HFFc6 (cell line): ENCODE measurements at places on chromosomes 1 and 21. TPM values are rescaled to one million over a fixed set of nuclear protein-coding genes. Genes with fewer than 3 reads are reported as not detected.

GRCh38 chr1:31154632-31155215 lies 85.0 kb downstream of the NKAIN1 start:
- peak; percentile 55 for DNase-seq

GRCh38 chr1:59298710-59299346 lies 1.9 kb downstream of the FGGY start:
- DNase-seq, result peak; percentile 78

DNA sequence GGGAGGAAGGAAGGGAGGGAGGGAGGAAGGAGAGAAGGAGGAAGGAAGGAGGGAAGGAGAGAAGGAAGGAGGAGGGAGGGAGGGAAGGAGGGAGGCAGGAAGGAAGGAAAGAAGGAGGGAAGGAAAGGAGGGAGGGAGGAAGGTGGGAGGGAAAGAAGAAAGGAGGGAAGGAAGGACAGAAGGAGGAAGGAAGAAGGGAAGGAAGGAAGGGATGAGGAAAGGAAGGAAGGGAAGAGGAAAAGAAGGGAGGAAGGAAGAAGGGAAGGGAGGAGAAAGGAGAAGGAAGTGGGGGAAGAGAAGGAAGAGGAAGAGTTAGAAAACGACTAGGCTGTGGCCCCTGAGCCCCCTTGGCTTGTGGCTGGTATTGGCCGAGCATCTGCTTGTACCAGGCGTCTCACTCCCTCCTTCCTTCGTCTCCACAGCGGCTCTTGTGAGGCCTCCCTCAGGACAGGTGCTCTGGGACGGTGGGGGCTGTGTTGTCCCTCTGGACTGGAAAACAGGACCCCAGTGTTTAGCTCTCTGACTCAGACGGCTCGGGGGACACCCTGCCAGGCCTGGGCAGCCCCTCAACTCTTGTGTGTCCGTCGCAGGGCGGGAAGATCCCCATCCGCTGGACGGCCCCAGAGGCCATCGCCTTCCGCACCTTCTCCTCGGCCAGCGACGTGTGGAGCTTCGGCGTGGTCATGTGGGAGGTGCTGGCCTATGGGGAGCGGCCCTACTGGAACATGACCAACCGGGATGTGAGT lies 36.2 kb upstream of the C1QA start:
- DNase-seq, result no peak

- no peak for DNase-seq
These were observed 27.0 kb downstream of the TGFB2 start for GRCh38 chr1:218371927-218372672.

GRCh38 chr1:168504064-168504837 lies 39.5 kb downstream of the XCL2 start:
- DNase-seq, result peak; percentile 64

DNA sequence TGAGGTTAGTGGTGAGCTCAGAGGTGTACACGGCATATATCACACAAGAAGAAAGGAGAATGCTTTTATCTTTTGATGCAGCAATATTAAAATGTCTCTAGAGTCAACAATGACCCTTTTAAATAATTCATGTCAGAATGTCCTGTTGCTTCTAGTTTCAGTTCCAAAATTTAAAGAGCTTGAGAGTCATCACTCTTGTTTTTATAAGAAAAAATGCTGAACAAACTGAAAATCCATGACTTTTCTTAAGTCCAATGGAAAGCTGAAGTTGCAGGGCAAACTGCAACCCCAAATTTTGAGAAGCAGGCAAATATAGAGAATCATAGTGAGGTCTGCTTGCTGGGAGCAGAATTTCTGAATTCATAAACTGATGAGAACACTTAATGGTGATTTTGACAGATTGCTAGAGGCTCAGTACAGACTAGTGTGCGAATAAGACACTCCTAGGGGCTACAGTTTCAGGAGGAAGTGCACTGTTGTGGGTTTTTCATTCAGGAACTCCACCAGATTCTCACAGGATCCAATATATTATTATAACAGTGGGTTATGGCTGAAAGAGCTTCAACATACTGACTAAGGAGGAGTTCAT lies 135.1 kb downstream of the CLIC6 start:
- DNase-seq, result no peak

DNA sequence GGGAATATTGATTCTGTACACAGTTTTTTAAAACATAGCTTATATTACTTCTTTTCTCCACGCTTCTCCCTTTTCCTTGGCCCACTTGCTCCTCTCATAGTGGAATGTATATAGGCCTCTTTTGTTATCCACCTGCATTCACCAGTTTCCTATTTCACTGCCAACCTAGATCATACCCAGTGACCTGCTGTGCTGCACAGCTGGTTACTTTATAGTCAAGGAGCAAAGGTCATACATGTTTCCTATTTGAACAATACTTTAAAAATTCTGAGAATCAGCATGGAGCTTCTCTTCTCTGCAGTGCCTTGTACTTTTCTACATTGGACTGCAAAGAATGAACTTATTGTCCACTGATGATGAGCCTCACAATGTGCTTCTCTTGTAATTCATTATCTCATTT lies 4.3 kb upstream of the SLC35D1 start:
- DNase-seq, result no peak

GRCh38 chr1:15934211-15935055 lies 41.5 kb downstream of the ZBTB17 start:
- no peak for DNase-seq

GRCh38 chr1:59150577-59151386 lies 146.1 kb upstream of the FGGY start:
- peak; percentile 98 for DNase-seq

- DNase-seq, result no peak
These were observed 69.8 kb upstream of the DNAH14 start for GRCh38 chr1:224859651-224860050.

DNA sequence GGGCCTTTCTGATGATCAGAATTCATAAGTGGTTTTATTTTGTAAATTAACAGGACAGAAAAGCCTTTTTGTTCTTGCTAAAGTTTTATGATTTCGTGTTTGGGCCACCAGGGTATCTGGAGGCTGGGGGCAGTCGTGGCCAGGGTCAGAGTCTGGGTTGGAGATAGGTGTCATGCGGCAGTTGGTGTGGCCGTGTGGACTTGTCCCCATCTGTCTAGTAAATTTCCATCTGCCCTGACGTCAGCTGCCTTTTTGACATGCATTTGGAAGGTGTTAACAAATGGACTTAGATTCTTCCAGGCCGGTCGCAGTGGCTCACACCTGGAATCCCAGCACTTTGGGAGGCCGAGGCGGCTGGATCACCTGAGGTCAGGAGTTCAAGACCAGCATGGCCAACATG lies 56.8 kb downstream of the SKI start:
- no peak for DNase-seq

DNA sequence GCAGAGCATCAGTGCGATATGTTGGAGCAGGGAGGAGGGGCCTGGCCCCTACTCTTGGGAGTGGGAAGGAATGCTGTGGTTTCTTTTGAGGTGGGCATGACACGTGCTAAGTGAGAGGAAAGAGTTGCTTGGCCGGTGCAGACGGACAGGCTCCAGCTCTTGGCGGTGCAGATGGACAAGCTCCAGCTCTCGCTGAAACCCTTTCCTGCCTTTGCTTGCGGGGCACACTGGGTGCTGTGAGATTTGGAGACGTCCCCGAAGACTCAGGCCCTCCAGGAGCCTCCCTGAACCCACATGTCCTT lies 15.9 kb downstream of the PDXK start:
- no peak for DNase-seq

DNA sequence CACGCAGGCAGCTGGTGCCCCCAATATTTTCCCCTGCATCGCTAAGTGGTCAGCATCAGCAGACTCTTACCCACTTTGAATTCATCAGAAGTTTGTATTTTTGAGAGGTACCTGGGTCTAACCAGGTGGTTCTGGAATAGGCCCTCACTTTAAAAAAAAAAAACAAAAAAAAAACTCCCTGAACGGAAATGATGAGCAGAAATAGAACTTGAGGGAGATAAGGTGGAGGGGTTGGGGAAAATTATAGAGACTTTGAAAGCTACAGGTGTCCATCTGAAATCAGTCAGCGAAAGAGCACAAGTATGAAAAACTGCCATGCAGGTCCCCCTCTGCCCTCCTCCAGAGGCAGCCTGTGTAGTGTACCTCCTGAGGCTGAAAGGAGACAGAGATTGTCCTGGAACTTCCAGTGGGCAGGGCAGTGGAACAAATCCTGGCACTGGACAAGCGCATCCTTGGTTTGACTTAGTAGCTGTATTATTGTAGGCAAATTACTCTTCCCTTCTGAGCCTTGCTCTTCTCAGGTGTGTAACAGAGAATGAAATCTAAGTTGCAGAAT lies 1.2 kb downstream of the SLAMF7 start:
- DNase-seq, result no peak

DNA sequence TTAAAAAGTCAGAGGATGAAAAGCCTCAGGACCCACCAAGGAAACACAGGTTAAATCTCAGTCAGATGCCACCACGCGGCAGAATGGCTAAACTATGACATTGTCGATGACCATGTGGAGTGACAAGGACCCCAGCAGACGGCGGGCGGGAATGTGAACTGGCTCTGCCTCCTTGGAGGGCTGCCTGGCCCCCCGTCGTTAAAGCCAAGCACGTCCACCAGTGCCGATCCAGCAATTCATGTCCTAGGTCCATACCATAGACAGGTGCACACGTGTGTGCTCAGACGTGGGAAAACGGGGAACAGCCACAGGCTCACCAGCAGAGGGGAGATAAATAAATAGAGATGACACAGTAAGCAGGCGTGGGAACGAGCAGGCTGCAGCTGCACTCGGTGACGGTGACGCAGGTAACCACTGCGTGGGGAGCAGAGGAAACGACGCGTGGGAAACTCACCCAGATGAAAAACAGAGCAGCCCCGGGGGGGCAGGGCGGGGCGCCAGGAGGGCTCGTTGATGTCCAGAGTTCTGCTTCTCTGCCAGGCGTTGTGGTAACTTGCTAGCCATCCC lies 28.3 kb upstream of the PCBP3 start:
- no peak for DNase-seq

- no peak for DNase-seq
These were observed 105.1 kb downstream of the PCBP3 start for GRCh38 chr21:45748593-45748992.

- DNase-seq, result no peak
These were observed 369.1 kb downstream of the PTBP2 start for GRCh38 chr1:97090725-97091124.

GRCh38 chr1:65196926-65197325 lies 48.9 kb downstream of the AK4 start:
- no peak for DNase-seq

GRCh38 chr1:110856410-110856809 lies 16.5 kb upstream of the CD53 start:
- DNase-seq, result no peak

GRCh38 chr1:109793486-109794318 lies 30.0 kb upstream of the EPS8L3 start:
- peak; percentile 78 for DNase-seq

- DNase-seq, result no peak
These were observed 19.4 kb upstream of the SLC2A5 start for GRCh38 chr1:9088807-9089206.

DNA sequence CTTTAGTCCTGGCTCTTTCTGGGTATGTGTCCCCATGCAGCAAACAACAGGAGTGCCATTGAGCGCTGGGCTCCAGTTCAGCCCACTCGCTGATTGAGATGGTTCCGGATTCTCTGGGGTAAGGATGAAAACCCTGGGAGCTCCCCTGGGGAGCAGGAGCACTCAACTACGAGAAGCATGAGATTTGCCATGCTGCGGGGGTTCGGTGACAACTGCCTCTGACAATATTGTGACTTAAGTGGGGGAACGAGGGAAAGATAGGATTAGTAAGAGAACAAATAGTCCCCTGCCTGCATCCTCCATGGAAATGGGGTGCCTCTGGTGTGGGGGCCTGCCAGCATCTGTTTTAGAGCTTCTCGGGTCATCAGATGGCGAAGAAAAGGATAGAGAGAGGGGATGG lies 123.6 kb upstream of the IPO9 start:
- DNase-seq, result no peak

GRCh38 chr1:45802343-45803298 lies 791 bp upstream of the MAST2 start:
- DNase-seq, result peak; percentile 98

GRCh38 chr1:49351768-49352167 lies 575.1 kb upstream of the BEND5 start:
- no peak for DNase-seq

DNA sequence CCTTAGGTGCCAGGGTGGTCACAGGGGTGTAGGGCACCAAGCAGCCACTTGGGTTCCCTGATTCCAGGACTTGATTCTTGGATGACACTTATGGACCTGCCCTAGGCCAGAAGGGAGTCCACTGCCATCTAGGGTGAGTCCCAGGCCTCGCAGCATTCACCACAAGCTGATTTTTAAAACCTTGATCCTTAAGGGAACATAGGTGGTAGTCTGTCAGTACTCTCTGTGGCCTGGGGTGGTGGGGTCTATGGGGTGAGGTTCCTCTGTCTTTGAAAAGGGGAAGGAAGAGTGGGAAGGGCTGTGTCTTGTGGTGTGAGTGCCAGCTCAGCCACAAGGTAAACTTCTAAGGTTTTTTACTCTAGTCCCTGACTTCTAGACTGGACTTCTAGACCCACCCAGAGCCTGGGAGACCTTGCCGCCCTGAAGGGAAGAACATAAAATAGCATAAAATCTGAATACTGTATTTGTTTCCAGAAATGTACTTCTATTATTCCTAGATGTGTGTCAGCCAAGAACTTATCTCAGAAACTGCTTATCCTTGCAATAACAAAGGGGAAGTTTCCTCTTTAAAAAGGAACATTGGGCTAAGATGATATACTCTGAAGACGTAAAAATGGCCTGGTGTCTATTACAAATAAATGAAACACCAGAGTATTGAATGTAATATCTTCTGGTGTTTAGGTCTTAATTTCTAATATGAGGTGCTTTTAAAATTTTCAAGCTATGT lies 757.3 kb downstream of the LTN1 start:
- peak; percentile 20 for DNase-seq

- no peak for DNase-seq
These were observed 19.3 kb downstream of the TAL1 start for GRCh38 chr1:47212636-47213229.

DNA sequence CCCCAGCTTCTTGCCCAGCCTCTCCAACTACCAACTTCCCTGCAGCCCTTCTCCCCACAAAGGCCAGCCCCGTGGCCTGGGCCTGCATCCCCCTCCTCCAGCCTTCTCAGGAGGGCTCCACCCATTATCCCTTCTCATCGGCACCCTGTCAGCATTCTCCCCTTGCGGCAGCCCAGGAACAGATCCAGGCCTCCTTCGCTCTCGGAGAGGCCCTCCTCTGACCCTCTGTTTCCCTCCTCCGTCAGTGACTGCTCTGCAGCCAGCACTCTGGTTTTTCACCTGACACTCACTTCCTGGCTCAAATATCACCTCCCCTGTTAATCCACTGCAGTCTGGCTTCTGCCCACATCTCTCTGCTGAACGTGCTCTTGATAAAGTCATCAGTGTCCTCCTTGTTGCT lies 17.5 kb downstream of the ADGRB2 start:
- no peak for DNase-seq

- no peak for DNase-seq
These were observed 43.0 kb downstream of the MATN1 start for GRCh38 chr1:30680429-30680828.

Gene MYBPH
- not detected in 3 replicates for total RNA-seq

Gene SLC1A7
- total RNA-seq, result 0.09 TPM in 1 of 3 replicates, not detected in the others

Gene NBPF20
- 2.1 to 2.8 TPM (median 2.7 TPM) in 3 replicates for total RNA-seq

Gene LCE1D
- not detected in 3 replicates for total RNA-seq

Gene GJC2
- 1.0 to 2.9 TPM (median 2.2 TPM) in 3 replicates for total RNA-seq

Gene TTC39A
- total RNA-seq, result not detected in 3 replicates

Gene ATXN7L2
- total RNA-seq, result 6.1 to 7.8 TPM (median 6.2 TPM) in 3 replicates

Gene MTARC2
- 4.2 to 5.2 TPM (median 4.2 TPM) in 3 replicates for total RNA-seq

Gene LRRC38
- not detected in 2 replicates for total RNA-seq

Gene CD2
- total RNA-seq, result not detected in 2 replicates

Gene APCS
- total RNA-seq, result not detected in 2 replicates

Gene NUF2
- total RNA-seq, result 11.7 and 23.9 TPM in 2 replicates

Gene TSACC
- total RNA-seq, result 0.42 to 0.71 TPM in 2 of 3 replicates, not detected in the other

Gene RIPK4
- 0.05 to 0.11 TPM (median 0.08 TPM) in 3 replicates for total RNA-seq

Gene LENEP
- total RNA-seq, result 0.46 TPM in 1 of 3 replicates, not detected in the others

Gene NES
- total RNA-seq, result 105 to 115 TPM (median 106 TPM) in 3 replicates

Gene BATF3
- 0.86 and 1.3 TPM in 2 replicates for total RNA-seq
